ENCODE measurements at places on chromosomes 6 and 20. TPM values are rescaled to one million over a fixed set of nuclear protein-coding genes. Genes with fewer than 3 reads are reported as not detected.

The STK4 gene
- polyA plus RNA-seq = 14.5 TPM

The SRMS gene
- not detected for polyA plus RNA-seq

GRCh38 chr6:34056305-34057108, 89.4 kb downstream of the GRM4 start:
- DNase-seq = no peak

DNA sequence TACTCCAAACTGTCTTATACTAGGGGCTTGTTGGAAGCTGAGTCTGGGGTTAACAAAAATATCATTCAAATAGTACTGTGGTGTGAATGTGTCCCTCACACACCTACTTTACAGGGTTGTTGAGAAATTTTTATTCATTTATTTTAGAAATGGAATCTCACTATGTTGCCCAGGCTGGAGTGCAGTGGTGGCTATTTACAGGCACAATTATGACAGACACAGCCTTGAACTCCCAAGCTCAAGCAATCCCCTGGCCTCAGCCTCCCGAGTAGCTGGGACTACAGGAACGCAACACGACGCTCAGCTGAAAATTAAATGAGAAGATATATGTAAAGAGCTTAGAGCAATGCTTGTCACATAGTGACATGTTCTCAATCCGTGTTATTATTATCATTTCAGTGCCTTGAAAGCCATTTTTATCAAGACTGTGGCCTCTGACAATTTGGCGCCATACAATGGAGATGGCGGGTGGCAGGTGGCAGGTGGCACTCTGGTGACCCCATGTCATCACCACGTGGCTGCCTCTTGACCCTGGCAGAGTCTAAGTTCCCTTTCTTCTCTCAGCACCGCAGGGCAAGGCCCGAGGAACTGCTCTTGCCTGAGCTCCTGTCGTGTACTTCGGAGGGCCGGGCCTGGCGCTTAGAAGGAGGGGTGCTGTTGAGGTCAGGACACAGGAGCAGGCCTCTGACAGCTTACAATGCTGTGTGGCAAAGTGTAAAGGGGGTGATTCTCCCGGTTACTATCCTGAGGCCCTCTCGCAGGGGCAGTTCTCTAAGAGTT, 64.5 kb downstream of the STX11 start:
- DNase-seq = no peak

GRCh38 chr6:170450916-170451761, 102.0 kb downstream of the PSMB1 start:
- DNase-seq = no peak

DNA sequence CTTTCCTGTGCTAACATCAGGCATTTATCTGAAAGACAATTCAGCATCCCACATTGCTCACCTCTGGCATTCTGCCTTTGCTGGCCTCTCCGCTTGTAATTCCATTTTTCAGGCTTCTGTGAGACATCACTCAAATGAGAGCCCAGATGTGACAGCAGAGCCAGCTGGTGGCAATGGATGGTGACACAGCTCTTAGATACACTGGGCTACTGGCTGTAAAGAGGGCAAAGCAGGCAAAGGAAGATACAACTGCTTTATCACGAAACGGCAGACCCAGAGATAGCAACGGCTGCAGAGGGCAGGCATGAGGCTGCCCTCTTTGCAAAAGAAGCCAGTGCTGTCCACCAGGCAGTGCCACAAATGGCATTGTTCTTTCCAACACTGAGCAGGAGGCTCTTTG, 329.8 kb downstream of the KIF16B start:
- DNase-seq = no peak

DNA sequence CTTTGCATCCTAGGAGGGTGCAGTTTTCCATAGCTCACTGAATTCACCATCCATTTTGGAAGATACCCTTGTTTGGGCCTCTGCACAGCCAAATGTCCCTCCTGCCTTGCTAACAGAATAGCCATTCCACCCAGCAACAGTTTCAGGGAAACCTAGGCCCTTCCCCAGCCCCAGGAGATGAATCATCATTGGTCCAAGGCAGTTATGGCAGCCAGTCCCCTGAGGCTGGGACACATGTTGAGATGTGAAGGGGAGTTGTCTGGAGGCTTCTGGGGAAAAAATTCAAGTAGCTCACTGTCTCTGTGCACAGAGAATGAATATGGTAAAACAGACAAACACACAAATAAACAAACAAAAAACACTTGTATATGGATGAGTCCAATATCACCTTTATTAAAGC, 17.4 kb upstream of the SIRPB2 start:
- no peak for DNase-seq

DNA sequence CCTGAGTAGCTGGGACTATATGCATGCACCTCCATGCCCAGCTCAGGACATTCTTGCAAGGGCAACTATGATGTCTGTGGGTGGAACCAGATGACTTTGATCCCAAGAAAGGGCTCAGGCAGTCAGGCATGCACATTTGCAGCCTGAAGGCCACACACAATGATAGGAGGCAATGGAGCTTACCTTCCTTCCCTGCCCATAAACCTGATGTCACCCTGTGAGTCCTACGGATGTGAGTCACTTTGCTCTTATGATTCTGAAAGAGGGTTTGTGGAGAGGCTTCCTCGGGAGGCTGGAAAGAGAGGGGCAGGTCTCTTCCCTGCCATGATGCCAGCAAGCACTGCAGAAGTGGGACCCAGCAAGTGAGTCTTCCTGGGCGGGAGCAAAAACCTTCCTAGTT, 202.4 kb downstream of the LY86 start:
- DNase-seq = peak; percentile 14

Data from A549 (cell line).